Urinary bladder (tissue), 4 donors: ENCODE measurements at places on chromosomes 16 and 17. TPM values are rescaled to one million over a fixed set of nuclear protein-coding genes. Genes with fewer than 3 reads are reported as not detected.

The RDM1 gene
- 1.2 TPM for total RNA-seq

The CEP95 gene
- 105 TPM for total RNA-seq

The SLC47A1 gene
- total RNA-seq, result 0.53 TPM

The C17orf107 gene
- 7.7 TPM for total RNA-seq

The SMIM36 gene
- total RNA-seq, result not detected

The NPIPB9 gene
- 9.3 TPM for total RNA-seq

The VAT1L gene
- total RNA-seq, result 33.2 TPM

The LITAFD gene
- not detected for total RNA-seq

DNA sequence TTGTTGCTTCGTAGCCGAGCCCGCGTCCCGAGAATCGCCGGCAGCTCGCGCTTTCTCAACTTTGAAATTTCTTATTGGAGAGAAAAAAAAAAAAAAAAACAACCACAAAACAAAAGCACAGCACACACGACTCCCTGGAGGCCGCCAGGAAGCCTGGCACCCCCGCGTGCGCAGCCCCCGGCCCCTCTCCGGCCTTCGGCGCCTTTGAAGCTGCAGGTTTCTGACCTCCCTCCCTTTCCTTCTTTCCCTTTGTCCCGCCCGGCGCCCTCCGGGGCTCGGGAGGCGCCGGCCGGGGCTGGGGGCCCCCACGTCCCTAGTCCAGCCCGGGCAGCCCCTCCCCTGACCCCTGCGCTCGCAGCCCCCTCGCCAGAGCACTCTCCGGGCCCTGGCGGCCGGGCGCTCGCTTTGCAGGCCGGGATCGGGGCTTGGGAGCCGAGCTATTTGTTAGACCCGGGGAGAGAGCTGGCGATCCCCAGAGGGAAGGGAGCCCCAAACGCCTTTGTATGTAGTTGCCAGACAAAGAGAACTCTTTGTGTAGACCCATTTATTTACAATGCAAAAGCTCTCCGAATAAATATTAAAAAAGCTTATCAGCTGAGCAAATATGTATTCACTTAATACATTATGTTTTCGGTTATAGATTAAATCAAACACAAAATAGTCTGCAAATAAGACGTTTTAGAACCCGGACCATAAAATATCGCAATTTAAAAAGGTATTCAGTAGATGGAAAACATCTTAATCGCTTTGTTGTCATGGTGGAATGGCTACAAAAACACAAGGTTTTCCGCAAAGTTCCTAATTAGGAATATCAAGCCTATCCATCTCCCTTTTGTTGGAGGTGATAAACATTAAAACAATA, 2.3 kb downstream of the BAHCC1 start:
- no peak for DNase-seq

- DNase-seq, result no peak
Measured at GRCh38 chr16:81786321-81786720, 7.2 kb downstream of the PLCG2 start.

GRCh38 chr17:30210366-30210765, 25.1 kb downstream of the SLC6A4 start:
- no peak for DNase-seq

DNA sequence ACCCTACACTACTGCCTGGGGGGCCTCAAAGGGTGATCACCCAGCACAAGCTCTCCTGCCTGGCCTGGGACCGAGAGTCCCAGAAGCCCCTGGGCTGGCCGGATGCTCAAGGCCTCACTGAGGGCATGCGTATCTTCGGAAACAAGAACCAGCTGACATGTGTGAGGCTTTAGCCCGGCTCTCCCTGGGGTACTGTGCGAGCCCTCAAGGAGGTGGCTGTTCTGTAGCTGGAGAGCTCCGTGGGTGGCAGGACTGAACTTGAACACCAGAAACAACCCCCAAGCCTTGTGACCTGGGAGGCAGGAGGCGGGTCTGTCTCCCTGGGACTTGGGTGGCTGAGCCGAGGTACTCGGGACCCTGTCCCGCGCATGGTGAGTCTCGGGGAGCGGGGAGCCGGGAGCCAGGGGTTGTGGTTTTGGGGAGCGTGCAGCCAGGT, 7.0 kb downstream of the DPEP1 start:
- DNase-seq, result no peak

- no peak for DNase-seq
Measured at GRCh38 chr16:67157892-67158635, 1.6 kb downstream of the TRADD start.

GRCh38 chr16:1141191-1141590, 11.7 kb upstream of the CACNA1H start:
- no peak for DNase-seq

DNA sequence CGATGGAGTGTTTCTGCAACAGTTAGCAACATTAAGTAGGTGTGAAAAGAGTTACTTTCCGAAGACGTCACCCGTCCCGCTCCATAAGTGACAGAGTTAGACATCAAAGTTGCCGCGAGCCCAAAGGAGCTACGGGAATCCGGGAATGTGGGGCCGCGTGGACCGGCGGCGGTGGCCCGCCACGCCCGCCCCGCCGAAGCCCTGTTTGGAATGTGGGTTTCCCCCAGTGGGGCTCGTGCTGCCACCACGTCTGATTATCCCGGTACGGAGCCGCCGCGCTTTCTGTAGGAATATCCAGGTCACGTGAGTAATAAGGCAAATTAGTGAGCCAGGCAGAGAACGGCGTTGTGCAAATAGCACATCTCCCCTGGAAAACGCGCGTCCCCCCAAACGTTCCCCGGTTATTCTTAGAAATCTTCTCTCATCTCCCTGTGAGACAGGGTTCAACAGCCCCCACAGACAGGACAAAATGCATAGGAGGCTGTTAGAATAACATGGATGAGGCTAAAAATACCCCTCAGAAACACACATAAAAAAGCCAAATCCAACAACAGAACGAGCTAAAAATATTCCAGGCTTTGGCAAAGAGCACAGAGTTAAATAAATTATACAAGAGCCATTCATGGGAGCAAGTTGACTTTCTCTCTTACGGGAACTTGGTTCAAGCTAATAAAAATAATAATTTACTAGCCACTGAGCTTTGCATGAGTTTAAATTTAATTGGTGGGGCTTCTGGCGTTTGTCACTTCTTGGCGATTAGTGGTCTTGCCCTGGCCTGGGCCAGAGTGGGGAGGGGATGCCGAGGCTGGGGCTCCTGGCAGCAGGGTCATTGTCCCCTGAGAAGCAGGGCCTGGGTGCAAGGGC, 8.6 kb downstream of the BAHCC1 start:
- DNase-seq, result no peak

- DNase-seq, result no peak
Measured at GRCh38 chr17:7403727-7403976, 245 bp downstream of the TMEM256 start.

GRCh38 chr16:74034862-74035261, 261.8 kb upstream of the PSMD7 start:
- peak; percentile 18 for DNase-seq

- DNase-seq, result no peak
Measured at GRCh38 chr16:50939356-50939755, 197.5 kb downstream of the CYLD start.

- DNase-seq, result peak; percentile 45
Measured at GRCh38 chr17:78040440-78041385, 82.2 kb downstream of the TNRC6C start.
